ENCODE measurements at places on chromosomes 5 and 9.

GRCh38 chr9:76707510-76707909 lies 56.7 kb upstream of the PCA3 start:
- DNase-seq = no peak

- DNase-seq = no peak
These were observed 44.1 kb upstream of the ERBIN start for GRCh38 chr5:65882278-65882677.

DNA sequence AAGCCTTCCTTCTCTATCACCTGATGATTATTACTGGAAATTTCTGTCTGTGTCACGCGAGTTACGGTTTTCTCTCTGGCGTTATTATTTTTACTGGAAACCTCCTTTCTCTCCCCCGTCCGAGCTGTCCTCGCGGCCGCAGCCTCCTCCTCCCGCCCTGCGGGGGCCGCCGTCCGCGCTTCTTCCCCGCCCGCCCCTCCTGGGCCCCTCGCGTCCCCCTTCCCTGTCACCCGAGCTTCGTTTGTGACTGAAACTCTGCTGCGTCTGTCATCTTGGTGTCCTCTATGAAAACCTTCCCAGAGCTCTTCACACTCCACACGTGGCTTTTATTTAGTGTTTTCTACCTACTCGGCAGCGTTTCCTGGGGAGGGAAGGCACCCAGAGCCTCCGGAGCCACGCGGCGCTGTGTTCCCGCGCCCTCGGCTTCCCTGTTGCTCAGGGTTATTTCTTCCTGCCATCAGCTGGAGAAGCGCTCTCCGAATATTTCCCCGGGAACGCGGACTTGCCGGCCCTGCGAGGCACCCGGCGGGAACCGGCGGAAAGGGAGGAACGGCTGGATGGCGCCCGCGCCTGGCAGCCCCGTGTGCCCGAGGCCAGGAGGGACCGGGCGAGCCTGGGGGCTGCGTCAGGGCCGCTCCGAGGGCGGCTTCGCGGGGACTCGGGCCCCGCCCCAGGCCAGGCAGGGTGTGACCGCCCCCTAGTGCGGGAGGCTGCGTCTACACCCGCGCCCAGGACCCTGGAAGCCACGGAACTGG lies 33.9 kb downstream of the TRIP13 start:
- DNase-seq = no peak

DNA sequence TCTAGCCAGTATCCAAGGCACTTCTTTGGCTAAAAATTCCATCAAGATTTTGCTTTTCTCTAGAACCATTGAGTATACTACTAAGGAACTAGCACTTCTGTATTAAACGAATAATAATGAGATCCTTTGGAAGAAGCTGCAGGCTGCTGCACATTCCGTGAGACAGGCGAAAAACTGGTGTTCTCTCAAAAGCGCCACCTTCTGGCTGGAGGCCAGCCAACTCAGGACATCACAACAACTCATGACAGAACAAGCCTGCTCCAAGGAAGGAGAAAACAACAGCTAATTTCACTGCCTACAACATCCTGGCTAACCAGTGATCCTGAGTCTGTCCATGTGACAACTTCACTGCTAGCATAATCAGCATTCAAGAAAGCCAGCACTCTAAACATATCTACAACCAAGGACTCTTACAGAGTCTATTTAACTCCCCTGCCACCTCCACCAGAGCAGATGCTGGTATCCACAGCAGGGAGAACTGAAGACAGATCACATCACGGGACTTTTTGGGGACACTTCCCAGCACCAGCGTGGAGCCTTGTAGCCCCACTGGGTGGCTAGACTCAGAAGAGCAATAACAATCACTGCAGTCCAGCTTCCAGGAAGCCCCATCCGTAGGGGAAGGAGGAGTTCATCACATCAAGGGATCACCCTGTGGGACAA lies 150.5 kb downstream of the YTHDC2 start:
- DNase-seq = no peak

Measured in stimulated activated CD8-positive, alpha-beta memory T cell treated with anti-CD3 and anti-CD28 coated beads, Interleukin-7, amount 100 ng/mL, for 1 hour (primary cell).